HT1080 (cell line): ENCODE measurements at places on chromosomes 6 and 20.

DNA sequence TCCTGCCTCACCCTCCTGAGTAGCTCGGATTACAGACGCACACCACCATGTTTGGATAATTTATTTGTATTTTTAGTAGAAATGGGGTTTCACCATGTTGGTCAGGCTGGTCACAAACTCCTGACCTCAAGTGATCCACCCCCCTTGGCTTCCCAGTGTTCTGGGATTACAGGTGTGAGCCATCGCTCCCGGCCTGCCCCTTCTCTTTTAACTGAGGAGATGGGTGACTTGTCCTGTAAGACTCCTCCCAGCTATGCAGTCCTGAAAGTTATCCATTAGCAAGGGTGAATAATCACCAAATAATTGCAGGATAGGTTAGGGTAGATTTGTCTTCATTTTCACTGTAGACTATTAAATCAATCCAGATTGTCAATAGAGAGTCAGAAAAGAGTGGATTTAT is 40.5 kb upstream of the JARID2 start:
- DNase-seq: no peak

DNA sequence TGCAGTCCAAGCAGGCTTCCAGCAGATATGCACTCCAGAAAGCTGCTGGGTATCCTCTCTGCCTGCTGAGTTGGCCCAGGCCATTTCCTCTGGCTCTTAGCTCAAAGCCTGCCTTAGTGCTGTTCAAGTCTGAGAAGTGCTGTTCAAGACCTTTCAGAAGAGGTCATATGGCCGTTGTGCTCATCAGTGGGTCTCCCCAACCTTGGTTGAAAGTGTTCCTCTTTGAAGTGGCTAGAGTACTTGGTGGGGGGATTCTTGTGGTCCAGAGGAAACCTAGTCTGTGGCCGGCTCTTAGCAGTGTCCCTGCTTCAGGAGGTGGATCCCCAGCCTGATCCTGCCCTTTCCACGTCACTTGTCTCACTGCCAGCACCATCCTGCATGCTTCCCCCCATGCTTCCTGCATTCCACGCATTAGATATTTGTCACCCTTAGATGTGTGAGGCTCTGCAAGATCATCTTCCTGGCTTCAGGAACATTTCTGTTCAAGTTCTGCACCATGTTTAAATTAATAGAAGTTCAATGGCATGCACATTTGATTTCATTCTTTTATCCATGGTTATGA is 105.0 kb downstream of the FIG4 start:
- peak; percentile 77 for DNase-seq

- DNase-seq: no peak
Observed at GRCh38 chr20:23702021-23702420, 13.2 kb upstream of the CST4 start.

GRCh38 chr6:71468841-71469700 is 180.5 kb downstream of the OGFRL1 start:
- peak; percentile 75 for DNase-seq

DNA sequence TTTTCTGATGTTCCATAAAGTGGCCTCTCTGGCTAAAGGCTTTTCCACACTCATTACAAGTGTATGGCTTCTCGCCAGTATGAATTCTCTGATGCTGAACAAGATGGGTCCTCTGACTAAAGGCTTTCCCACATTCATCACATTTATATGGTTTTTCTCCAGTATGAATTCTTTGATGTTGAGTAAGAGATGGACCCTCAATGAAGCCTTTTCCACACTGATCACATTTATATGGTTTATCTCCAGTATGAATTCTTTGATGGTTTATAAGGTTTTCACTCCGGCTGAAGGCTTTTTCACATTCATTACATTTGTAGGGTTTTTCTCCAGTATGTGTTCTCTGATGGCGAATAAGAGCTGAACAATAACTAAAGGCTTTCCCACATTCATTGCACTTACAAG is 20.4 kb downstream of the ZNF184 start:
- DNase-seq: no peak

- no peak for DNase-seq
Observed at GRCh38 chr6:139551376-139551775, 176.9 kb upstream of the CITED2 start.

- DNase-seq: peak; percentile 47
Observed at GRCh38 chr6:703552-703951, 10.6 kb upstream of the EXOC2 start.

DNA sequence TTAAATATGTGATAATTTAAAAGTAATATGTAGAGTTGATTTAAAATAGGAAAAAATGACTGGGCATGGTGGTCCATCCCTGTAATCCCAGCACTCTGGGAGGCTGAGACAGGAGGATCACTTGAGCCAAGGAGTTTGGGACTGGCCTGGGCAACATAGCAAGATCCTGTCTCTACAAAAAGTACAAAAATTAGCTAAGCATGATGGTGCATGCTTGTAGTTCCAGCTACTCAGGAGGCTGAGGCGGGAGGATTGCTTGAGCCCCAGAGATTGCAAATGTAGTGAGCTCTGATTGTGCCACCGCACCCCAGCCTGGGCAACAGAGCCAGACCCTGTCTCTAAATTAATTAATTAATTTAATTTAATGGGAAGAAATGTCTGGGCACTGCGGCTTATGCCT is 44.2 kb upstream of the CDYL start:
- DNase-seq: no peak

DNA sequence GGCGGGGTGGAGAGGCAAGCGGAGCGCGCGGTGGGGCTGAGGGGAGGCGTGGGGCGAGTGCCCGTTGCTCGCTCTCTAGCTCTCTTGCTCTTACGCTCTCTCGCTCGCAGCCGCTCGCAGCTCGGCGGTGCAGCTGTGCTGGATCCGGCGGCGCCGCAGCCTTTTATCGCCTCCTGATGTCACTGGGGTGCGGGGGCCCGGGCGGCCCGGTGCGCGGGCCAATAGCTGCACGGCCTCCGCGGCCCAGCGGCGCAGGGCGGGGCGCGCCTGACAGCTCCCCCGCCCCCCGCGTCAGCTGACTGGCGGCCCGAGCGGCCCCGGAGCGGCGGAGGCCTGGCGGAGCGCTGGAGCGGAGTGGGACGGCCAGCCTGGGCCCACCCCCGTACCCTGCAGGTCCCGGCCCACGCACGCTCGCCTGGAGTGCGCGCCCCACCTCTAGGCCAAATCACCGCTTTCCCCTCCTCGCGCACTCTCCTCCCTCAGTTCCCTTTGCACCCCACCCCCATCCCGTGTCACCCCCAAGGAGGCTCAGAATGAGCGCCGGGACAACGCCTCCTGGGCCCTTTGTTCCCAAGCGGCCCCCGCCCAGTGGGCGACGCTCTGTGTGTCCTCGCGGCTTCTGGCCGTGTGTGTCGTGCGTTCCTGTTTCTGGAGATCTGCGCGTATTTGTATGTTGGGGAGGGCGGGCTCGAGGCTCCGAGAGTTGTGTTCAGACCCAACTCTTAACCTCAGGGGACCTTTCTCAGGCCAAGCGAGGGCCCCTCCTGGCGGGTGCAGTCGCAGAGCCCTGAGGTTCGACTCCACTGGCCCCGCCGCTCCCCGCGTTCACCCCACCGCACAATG is at the start of gene MAFB:
Gene MAFB (minus strand): TSS at position 137 of the 843 bp plus-strand sequence. CDS start 386 bp downstream, outside the sequence.
- peak; percentile 48 for DNase-seq

DNA sequence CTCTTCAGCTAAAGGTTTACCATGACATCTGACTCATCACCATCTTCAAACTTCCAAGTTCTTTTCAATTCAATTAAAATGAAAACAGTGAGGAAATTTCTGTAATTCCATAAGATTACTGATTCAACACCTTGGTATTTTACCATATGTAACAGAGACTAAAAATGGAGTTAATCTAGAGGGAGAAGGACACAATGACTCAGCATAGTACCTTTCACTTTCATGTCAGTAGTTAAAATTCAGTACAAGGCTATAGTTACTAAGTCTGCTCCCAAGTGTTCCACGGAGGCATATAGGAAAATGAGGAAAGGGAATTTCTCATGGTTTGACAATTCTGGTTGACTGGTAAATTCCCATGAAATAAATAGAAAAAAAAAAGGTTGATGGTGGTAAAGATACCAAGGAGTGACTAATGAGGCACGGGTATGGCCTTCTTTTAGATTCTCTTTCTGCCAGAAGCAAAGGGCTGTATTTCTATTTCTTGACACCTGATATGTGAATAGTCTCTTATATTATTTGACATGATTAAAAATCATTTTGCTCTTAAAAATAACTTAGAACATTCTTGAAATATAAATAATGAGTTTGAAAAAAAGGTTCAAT is 526.7 kb upstream of the ADGRB3 start:
- DNase-seq: peak; percentile 68

DNA sequence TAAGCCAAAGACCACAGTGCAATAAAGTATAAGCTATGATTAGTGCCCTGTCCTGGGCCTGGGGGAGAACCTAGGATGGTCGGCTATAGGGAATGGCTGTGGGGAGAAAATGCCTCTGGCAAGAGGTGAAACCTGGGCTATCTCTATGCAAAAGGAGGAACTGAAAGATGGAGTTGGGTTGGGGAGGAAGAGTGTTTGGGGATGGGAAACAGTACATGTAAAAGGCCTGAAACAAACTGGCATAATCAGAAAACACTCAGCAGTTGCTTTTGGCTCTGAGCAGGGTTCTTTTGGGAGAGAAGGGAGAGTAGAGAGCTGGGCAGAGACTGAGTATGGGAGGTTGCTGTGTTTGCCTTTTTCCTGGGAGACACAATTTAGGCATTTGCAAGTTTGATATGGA is 31.9 kb upstream of the FUCA2 start:
- DNase-seq: no peak

DNA sequence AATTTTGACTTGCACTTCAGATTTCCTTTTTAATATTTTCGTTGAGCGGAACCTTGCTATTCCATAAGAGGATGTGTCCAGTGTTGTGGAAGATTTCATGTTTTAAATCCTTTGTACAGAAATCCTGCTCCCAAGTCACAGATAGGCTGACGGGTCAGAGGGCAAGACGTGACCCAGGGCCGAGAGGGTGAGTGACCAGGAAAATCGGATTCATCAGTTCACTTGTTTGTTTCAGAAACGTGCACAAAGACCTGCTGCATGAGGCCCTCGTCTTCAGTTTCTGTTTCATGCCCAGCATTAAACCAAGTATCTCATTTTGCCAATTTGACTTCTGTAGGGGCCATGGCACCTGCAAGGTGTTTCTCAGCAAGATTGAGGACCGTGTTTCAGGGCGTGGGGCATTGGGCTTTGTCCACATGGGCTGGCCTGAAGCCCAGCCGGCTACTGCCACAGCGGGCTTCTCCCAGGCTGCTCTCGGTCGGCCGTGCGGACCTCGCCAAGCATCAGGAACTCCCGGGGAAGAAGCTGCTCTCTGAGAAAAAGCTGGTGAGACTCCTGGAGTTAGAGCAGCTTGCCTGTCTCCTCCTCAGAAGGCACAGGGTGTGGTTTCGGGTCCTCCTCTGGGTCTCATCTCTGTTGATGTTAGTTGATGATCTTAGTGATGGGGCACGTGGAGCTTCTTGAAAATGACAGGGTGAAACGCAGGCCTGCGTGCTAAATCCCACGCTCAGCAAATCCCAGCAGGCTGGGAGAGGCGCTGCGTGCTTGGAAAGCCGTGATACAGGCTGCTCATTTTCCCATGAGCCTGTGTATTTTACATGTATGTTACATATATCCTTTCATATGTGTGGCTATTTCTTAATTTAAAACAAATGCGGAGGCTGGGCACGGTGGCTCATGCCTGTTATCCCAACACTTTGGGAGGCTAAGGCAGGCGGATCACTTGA is 10.5 kb downstream of the MTG2 start:
- no peak for DNase-seq

DNA sequence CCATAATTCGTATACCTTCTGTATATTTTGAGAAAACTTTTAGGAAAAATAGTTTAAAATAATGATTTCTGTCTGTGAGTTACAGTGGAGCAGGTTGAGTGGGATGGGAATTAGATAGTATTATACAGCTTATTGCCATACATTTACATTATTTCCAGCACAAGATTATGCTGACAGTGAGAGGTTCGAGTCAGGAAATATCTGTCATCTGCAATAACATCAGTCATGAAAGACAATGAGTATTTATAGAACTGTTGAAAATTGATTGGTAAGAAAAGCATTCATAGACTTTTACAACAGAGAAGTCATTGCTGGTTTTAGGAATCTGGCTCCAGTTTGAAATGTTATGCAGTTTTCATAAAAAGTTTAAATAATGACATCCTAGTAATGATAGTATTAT is 45.9 kb downstream of the FAM135A start:
- no peak for DNase-seq

DNA sequence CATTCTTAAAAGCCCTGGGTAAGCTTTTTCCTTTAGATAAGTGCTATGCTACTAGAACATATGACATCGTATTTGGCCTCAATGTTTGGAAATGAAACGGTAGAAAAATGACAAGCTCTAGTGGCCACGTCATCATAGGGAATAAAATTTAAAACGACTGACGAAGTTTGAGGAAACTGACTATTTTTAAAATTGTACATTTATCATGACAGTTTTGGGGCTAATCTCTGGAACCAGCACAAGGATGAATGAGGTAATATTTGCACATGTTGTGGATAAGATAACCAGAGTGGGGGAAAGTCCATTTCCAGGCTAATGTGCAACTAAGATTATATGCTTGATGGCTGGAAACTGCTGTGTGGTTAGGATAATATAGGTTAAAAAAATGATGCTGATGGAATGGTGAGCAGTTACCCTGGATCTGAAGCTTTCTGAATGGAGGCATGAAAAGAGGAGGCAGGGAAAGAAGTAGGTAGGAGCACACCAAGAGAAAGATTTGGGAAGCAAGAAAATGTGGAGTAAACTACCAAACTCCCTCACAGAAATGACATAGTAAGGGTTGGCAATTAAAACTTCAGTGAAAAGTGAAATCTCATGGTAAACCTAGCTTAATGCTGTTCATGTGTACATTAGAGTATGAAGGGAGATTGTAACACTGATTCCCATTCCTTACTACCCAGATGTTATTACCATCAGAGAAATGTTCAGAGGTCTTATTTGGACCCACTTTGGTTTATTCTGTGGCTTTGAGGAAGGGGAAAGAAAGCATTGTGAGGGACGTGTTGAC is 42.7 kb upstream of the CEP162 start:
- no peak for DNase-seq

- DNase-seq: no peak
Observed at GRCh38 chr20:2815242-2815900, 584 bp downstream of the C20orf141 start.

DNA sequence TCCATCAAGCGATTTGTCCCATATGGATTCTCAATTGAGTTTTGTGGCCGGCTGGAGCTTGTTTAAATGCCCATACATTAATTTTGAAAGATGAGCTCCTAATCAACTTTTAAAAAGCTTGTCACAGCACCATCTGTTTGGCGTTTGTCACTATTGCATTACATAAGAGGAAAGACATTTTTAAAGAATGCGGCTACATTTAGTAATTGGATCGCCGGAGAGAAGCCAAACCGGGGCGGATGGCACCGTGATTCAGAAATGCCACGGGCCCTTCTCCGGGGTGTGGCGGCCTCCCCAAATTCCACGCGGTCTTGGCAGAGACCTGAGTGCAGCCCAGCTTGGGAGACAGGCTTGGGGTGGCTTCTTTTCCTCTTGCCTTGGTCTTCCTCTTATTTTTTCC is 67.7 kb upstream of the ZNFX1 start:
- DNase-seq: peak; percentile 48

GRCh38 chr6:153780011-153780410 is 259.0 kb upstream of the OPRM1 start:
- DNase-seq: no peak

- DNase-seq: no peak
Observed at GRCh38 chr6:111664565-111665030, 58.9 kb upstream of the TRAF3IP2 start.
